ENCODE measurements at places on chromosomes 5 and 9.

GRCh38 chr5:136202469-136203205 lies 9.7 kb upstream of the SMIM32 start:
- DNase-seq = no peak

DNA sequence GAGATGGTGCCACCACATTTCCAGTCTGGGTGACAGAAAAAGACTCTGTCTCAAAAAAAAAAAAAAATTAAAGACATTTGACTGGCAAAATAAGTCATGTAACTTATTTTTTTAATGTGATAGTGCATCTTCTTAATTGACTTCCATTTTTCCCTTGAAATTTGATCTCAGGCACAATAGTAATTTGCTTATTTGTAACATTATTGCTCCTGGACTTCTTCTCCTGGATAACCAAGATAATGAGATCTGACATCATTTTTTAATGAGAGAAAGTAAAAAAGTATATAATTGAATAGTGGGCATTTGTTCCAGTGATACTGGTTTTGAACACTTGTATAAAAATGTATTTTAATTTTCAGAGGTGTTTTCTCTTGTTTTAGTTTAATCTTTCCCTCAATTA lies 3.5 kb downstream of the ARHGEF28 start:
- DNase-seq = no peak

DNA sequence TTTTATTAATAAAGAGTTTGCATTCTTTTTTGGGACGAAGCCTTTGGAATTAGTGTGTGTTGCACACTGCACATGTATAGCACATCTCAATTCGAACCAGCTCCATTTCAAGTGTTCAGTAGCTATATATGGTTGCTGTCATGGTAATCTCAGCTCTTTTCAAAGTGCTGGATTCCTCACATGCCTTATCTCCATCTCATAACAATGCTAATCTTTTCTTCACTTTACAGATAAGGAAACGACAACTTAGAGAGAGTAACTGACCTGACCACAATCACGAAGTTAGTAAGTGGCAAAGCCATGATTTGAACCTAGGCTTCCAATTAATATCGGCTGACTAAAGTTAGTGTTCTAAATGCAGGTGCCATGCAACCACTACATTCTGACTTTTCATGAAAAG lies 204.8 kb upstream of the RASEF start:
- DNase-seq = no peak

DNA sequence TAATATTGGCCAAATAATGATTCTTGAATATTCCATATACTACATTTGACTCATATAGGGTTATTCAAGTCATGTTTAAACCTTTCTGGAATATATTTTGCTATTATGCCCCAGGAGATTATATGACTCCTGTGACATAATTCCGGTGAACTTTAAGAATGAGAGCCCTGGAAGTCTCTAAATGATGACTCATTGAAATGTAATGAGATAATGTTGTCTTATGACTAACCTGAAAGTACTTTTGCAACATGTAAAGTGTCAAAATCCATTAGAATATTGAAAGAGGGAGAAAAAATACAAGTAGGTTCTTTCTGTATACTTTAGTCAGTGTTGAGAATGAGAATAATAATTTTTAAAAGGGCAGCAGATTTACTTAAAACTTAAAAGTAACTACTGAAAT lies 830.4 kb downstream of the MAT2B start:
- no peak for DNase-seq

DNA sequence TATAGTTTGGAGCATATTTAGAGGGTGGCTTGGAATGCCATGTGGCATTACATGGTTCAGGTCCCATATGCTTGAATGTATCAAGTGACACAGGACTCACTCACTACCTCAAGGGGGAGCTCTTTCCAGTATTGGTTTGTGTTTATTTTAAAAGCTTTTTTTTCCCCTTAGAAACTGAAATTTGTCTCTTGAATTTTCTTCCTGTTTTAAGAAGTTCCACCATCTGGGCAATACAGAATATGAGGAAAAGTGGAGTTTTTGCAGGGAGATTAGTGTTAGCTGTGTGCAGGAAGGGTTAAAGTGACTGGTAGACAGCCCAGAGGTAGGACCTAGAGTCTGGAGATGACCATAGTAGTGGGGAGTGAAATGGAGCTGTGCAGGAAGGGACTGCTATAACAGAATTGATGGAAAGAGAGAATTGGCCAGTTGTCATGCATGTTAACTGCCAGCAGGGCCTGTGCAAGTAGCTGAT lies 36.6 kb downstream of the CTNNA1 start:
- no peak for DNase-seq

GRCh38 chr9:107867738-107868137 lies 378.2 kb upstream of the KLF4 start:
- DNase-seq = no peak

DNA sequence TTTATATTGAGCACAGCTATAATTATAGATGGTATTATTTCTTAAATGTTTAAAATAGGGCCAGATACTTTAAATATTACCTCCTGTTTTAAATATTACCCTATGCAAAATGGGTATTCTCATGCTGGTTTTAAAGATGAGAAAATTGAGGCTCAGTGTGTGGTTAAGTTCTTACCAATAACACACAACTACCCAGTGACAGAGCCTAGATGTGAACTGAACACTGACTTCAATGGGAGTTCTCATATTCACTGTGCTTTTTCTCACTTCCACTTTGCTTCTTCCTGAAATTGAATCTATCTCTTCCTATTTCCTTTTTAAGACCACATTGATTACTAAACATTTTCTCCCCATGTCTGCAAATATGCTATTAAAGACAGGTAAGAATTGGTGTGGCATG lies 135.8 kb upstream of the TUSC1 start:
- DNase-seq = no peak

GRCh38 chr9:84317563-84317962 lies 23.0 kb downstream of the SLC28A3 start:
- no peak for DNase-seq

- no peak for DNase-seq
These were observed 142.6 kb upstream of the LMX1B start for GRCh38 chr9:126471084-126471624.

- DNase-seq = no peak
These were observed 10.4 kb downstream of the KIF12 start for GRCh38 chr9:114088571-114089170.

DNA sequence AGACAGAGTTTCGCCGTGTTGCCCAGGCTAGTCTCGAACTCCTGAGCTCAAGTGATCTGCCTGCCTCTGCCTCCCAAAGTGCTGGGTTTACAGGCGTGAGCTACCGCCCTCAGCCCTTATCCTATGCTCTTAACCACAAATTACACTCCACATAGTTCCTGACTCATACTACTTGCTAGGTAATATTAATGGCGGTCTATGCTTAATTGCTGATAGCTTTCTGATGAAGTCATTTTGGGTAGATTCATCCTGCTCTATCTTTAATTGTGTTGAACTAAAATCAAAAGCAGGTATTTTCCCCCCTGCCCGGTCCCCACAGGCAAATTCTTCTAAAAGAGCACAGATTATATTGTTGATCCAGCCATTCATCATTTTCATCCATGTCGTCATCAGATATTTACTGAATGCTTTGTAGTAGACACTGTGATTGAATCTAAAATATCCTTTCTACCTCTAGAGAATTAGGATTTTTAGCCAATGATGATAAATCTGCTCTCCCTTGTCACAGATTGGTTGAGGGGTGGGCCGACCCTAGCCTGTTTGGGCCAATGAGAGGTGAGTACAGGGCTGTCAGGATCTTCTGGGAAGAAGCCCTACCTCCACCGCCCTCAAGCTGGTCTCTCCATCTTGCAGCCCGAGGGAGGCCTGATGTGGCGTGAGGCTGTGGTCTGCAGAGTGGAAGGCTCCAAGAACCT lies 144.8 kb downstream of the NR3C1 start:
- no peak for DNase-seq

- no peak for DNase-seq
These were observed 990.4 kb downstream of the EFNA5 start for GRCh38 chr5:106680330-106680729.

DNA sequence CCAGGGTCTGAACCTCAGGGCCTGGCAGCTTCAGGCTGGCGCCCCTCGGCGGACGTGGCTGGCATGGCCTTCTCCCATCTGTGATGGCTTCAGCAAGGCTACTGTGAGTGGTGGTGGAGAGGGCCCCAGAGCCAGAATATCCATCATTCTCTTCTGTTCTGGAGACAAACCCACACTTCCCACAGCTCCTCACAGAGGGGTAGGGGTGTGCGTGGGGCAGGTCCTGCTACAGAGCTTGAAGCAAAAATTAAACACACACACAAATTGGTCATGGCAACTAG lies 9.6 kb downstream of the GPX3 start:
- no peak for DNase-seq

DNA sequence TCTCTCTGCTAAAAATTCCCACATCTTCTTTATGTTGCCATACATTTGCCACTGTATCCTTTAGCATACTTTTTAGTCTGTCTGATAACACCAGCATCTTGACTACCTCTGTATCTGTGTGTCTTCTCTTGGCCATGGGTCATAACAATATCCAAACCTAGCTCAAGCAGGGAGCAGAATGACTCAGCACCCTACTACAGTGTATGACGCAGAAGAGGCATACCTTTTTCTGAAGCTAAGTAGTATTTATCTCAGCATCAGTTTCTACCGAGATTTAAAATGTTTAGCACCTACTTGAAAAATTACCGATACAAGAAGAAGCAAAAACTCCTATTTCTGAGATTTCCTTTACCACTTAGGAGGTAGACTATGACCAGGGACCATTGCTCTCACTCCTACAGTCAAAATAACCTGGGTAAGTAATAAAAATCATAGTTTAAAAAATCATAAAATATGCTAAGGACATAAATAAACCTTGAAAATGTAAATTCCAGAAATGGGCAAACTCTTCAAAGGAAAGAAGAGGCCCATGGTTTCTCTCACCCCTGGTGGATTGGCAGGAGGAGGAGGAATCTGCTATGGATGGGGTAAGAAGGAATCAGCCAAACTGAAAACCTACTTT lies 286.5 kb downstream of the MAST4 start:
- no peak for DNase-seq

GRCh38 chr5:41010572-41010971 lies 60.6 kb downstream of the MROH2B start:
- DNase-seq = no peak

- DNase-seq = no peak
These were observed 109.3 kb upstream of the TLE1 start for GRCh38 chr9:81798606-81799005.

GRCh38 chr9:38415856-38416255 lies 8.4 kb downstream of the IGFBPL1 start:
- no peak for DNase-seq

DNA sequence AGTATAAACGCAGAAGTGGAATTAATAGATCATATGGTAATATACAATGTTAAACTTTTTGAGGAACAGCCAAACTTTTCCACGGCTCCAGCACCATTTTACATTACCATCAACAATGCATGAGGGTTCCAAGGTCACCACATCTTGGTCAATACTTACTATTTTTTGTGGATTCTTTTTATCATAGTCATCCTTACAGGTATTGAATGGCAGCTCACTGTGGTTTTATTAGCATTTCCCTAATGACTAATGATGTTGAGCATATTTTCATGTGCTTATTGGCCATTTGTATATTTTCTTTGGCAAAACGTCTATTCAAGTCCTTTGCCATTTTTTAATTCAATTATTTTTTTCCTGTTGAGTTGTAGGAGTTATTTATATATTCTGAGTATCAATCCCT lies 14.1 kb upstream of the RAPGEF6 start:
- no peak for DNase-seq

DNA sequence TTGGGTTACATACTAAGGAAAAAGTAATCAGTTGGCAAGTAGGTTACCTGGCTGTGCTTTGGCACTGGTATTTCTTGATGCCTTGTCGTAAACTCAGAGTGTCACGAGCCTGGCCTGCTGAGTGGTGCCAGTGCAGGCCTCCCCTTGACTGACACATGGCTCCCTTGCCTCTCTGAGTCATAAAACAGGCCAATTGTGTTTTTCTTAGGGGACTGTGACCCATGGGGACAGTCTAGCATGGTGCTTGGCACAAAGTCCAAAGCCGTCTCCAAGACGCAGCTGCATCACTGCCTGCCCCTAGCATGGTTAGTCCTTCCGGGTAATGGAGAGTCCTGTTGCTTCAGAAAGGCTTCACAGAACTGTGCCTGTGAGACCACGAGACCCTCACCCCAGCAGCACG lies 132.5 kb downstream of the MVB12B start:
- DNase-seq = no peak

DNA sequence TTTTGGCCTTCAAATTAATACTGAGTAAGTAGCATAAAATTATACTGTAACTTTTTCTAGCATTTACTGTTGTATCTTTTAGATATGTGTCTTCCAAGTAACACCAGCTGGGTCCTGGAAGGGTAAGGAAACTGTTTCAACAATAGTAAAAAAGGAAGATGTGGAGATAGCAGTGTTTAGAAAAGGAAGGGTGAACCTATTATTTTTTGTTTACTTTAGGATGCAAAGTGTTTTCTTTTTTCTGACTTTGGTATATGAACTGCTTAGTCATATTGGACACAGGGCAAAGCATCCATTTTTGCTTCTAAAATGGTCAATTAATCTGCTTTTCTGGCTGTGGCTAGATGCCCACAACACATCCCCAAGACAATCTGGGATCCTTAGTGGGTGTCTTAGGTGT lies 5.3 kb downstream of the PKD2L2 start:
- no peak for DNase-seq

DNA sequence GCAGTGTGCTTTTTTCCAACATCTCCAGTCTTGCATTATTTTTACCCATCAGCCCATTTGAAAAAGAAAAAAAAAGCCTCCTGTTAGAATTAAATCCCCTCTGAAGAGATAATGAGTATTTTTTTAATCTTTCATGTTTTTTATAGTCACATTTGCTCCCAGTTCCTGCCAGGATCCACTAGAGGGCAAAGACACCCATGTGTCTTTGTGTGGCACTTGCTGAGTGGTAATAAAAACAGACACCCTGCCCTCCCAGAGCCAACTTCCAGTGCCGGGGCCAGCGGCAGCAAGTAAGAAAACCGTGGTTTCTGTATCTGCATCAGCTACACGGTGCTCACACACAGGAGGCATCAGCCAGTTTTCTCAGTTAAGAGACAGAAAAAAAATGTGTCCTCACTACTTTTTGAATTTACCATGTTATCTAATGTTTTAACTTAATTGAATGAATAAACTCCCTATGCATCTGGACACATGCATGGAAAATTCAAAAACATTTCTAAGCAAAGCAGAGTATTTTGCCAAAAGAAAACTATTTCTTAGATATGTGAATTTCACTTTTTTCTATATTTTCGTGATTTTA lies 70.2 kb upstream of the PLEKHG4B start:
- DNase-seq = no peak

DNA sequence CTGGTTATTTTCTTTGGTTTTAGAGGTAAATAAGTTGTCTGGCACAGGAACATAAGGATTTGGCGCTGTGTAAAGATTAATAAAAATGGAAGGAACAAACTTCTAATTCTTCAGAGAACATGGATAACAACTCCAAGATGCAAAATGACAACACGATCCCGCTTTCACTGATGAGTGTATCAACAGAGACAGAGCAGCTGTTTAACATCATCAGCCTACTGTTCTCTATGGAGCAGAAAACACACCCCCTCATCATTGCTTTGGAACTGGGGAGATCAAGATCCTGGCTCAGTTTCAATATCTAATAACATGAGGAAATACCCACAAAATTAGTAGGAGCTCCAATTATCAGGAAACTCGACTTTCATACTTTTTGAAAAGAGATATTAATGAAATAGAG lies 8.3 kb upstream of the GAS1 start:
- no peak for DNase-seq

GRCh38 chr5:27266184-27266583 lies 227.8 kb upstream of the CDH9 start:
- DNase-seq = peak; percentile 18
